Epithelial cell of esophagus (primary cell): ENCODE measurements at places on chromosomes 2 and 18.

DNA sequence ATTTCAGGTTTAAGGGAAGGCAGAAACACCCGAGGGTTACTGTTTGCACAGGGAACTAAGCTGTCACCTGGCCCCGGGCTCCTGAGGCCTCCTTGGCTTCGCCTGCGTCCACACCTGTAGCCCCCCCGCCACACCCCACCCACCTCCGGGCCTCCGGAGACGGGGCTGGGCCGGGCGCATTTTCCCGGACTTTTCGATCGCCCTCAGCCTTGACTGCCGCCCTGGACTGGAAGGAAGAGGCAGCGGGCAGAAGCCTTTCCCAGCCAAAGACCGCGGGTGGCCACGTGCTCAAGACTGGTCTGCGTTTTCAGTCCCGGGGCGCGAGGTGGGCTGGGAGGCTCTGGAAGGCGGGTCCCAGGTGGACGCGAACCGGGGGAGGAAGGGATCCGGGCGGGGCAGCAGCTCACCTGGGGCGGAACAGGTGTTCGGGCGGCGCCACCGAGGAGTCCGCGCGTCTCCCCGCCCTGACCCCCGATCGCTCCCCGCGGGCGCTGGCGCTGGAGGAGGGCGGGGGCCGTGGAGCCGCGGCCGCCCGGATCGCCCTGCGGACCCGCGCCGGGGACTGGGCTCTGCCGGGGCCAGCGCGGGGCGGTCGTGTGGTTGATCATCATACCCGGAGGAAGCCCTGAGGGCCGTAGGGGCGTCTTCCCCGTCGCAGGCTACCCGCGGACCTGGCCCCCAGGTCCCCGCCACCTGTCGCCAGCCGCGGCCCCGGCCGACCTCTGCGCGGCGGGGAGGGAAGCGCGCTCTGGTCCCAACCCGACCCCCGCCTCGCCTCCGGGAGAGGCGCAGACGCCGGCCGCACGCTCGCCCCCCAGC, 3.2 kb downstream of the ID2 start:
- DNase-seq = peak; percentile 5

- peak; percentile 46 for DNase-seq
These were observed 45.2 kb downstream of the ADNP2 start for GRCh38 chr18:80154293-80154692.

DNA sequence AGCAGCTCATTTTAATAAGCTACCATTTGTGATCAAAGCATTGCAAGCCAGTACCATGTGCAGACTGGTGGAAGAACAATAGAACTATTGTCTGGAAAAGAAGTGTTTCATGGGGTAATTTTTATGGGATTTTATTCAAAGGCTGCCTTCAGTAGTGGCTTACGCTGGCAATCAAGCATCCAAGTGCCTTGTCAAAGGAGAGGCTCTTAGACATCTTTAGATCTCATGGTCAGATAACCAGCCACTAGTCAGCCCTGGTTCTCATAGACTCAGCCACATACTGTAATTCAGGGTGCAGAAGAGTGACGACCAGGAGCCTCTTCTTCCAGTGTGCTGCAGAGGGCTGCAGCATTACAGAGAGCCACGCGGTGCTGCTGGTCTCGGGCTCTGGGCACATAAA, 98.5 kb upstream of the NOSTRIN start:
- no peak for DNase-seq

DNA sequence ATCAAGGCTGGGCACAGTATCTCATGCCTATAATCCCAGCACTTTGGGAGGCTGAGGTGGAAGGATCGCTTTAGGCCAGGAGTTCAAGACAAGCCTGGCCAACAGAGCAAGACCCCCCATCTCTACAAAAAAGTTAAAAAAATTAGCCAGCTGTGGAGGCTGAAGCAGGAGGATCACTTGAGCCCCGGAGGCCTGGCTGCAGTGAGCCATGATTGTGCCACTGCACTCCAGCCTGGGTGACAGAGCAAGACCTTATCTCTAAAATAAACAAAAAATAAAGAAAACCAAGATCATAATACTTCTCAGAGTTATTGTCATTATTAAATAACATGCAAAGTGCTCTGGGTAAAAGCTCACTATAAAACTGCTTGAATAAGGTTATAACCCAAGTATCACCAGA, 14.9 kb downstream of the IL1RN start:
- DNase-seq = no peak
